GM20000 (cell line): ENCODE measurements at places on chromosomes 12 and 14.

GRCh38 chr12:131203666-131204415 lies 250.1 kb downstream of the ADGRD1 start:
- DNase-seq, result no peak

GRCh38 chr12:34333337-34333736 lies 311.0 kb downstream of the ALG10 start:
- DNase-seq, result no peak

GRCh38 chr14:75673345-75674035 lies 12.4 kb downstream of the TTLL5 start:
- peak; percentile 34 for DNase-seq

DNA sequence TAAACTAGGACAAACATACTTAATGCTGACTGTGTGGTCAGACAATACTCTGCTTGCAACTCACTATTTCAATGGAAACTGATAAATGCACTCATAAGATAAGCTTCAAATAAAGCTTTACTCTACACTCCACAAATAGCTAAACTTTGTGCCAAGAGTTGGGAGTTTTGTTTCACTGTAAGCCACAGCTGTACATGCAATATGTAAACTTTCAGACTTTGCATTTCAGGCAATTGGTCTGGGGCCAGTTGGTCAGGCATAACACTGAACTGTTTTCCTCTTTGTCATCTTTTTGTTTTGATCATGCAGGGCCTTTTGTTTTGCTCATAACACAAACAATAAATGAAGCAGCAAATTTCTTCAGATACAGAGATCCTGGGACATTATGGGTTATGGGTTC lies 426.2 kb downstream of the IPO8 start:
- DNase-seq, result no peak

- no peak for DNase-seq
Measured at GRCh38 chr14:34424488-34424887, 37.6 kb downstream of the SPTSSA start.

DNA sequence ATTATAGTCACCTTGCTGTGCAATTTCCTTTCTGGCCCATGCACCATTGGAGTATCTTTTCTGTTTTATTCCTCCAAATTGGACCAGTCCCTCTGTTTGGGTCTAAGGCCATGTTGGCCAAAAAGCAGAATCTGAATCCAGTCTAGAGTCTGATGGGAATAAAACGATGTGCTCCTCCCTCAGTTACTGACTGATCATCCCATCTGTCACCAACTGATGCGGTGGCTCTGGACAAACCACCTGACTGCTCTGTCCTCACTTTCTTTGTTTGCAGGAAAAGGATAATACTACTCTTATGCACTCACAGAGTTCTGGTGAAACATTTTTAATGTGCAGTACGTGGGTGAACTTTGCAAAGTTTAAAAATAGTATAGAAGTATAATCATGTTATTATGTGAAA lies 120.2 kb upstream of the HIF1A start:
- DNase-seq, result no peak

DNA sequence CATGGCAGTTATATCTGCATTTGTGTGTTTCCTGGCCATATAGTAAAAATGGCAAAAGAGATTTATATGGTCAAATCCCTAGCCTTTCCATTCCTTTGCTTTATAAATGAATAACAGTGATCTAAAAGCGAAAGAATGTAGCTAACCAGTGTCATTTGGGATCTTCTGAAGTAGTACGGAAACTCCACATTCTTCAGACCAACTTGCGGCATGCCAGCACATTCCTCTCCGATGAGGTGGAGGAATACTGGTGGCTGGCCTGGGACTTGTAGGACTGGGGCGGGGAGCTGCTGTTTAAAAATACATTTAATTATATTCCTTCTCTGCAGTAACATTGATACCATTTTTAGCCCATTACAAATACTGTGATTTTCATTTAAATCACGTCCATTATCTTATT lies 85.3 kb downstream of the SAMD4A start:
- no peak for DNase-seq

GRCh38 chr14:90721619-90722305 lies 94.5 kb downstream of the TTC7B start:
- no peak for DNase-seq

GRCh38 chr14:104697317-104697703 lies 7.9 kb downstream of the INF2 start:
- no peak for DNase-seq

GRCh38 chr12:5796171-5796958 lies 148.7 kb downstream of the ANO2 start:
- DNase-seq, result no peak

GRCh38 chr14:90058876-90059458 lies 2.8 kb upstream of the KCNK13 start:
- no peak for DNase-seq

GRCh38 chr12:105418229-105418628 lies 87.7 kb downstream of the C12orf75 start:
- no peak for DNase-seq

GRCh38 chr12:30519535-30519934 lies 176.1 kb downstream of the IPO8 start:
- no peak for DNase-seq

DNA sequence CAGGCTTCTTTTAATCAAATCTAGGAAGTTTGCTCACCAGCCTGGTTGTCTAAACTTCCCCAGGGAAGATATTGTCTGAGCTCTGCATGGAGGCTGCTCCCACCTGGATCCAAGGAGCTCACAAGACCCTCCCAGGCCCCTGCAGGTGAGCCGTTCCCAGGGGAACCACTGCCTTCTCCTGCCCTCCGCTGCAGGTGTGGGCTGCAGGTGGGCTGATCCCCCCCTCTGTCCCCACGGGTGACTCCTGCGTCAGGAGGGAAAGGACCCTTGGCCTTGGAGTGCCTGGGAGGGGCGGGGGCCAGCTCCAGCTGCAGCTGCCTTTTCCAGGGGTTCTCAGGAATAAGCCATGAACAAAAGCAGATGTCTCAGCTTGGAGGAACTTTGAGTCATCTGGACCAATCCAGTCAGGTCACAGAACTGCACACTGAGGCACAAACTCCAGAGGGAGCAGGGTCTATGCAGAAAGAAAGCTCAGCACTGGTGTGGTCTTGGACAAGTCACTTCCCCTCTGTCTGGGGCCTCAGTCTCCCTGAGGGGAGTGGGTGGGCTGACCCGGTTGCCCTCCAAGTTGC lies 246.6 kb upstream of the RTL1 start:
- DNase-seq, result no peak

DNA sequence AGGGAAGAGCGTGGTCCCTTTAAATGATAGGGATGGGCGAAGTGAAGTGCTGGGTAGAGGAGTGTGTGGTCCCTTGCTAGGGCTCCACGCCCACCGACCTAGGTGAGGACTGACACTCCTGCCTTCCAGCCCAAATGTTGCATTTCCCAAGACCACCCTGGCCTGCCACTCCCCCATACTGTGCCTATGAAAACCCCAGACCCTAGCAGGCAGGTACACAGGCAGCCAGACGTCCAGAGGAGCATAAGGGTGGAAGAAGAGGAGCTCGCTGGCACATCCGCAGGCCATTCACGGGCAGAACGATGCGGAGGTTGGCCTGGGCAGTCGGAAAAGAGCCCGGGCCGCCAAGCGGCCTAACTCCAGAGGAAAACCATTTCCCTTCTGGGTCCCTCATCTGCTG lies 817 bp upstream of the IPO8 start:
- no peak for DNase-seq

GRCh38 chr12:109385339-109386058 lies 37.8 kb downstream of the MYO1H start:
- peak; percentile 26 for DNase-seq
